Activated naive CD4-positive, alpha-beta T cell treated with anti-CD3 and anti-CD28 coated beads, Interleukin-2, amount 10 ng/mL, durations not matched to agents 5 hours and 36 hours (primary cell): ENCODE measurements at places on chromosomes 12 and 14. TPM values are rescaled to one million over a fixed set of nuclear protein-coding genes. Genes with fewer than 3 reads are reported as not detected.

The CCDC38 gene
- 0.18 TPM for total RNA-seq

The NEK9 gene
- total RNA-seq: 83.2 TPM

The PRKD1 gene
- not detected for total RNA-seq

The DNAJC22 gene
- not detected for total RNA-seq

The ASCL1 gene
- not detected for total RNA-seq

The FAM222A gene
- total RNA-seq: 0.60 TPM

The BMAL2 gene
- total RNA-seq: 11.6 TPM

The MLXIP gene
- 54.8 TPM for total RNA-seq

The ACYP1 gene
- 40.8 TPM for total RNA-seq

The PLBD1 gene
- not detected for total RNA-seq

The PUS1 gene
- total RNA-seq: 43.7 TPM

The PLEKHH1 gene
- total RNA-seq: 0.53 TPM

The PCED1B gene
- total RNA-seq: 117 TPM

The KCNMB4 gene
- total RNA-seq: 0.91 TPM

The PELI2 gene
- total RNA-seq: 9.9 TPM

The MYO1H gene
- total RNA-seq: not detected

The MUCL1 gene
- total RNA-seq: not detected

The ZNF605 gene
- 11.3 TPM for total RNA-seq

The PRB2 gene
- total RNA-seq: not detected

The MCRS1 gene
- 73.9 TPM for total RNA-seq

The RNU4-1 gene
- 1,844 TPM for total RNA-seq

The TAS2R10 gene
- 0.36 TPM for total RNA-seq

The SAMD4A gene
- 0.88 TPM for total RNA-seq

The MAPK1IP1L gene
- 99.7 TPM for total RNA-seq

The SMCO3 gene
- total RNA-seq: not detected

The OR11H7 gene
- total RNA-seq: not detected

The MYH7 gene
- not detected for total RNA-seq

The TPH2 gene
- total RNA-seq: not detected

The SMAGP gene
- 2.6 TPM for total RNA-seq

The LMBR1L gene
- 76.4 TPM for total RNA-seq

The KCNJ8 gene
- total RNA-seq: not detected

The APOF gene
- total RNA-seq: not detected

The CAPZA3 gene
- not detected for total RNA-seq

The CMA1 gene
- not detected for total RNA-seq

The ANKS1B gene
- total RNA-seq: 0.41 TPM

The NFKBIA gene
- total RNA-seq: 59.6 TPM

The GPR84 gene
- total RNA-seq: 0.31 TPM
